ENCODE measurements at places on chromosomes 3 and 15.

GRCh38 chr15:23762026-23762425, 74.9 kb upstream of the NDN start:
- no peak for DNase-seq

GRCh38 chr3:195802795-195803194, 8.9 kb downstream of the MUC4 start:
- DNase-seq: no peak

GRCh38 chr3:114624571-114625181, 330.8 kb downstream of the TIGIT start:
- DNase-seq: no peak

GRCh38 chr15:56040081-56041035, 46.9 kb upstream of the NEDD4 start:
- no peak for DNase-seq

GRCh38 chr3:46700772-46701171, 420 bp upstream of the TMIE start:
- DNase-seq: no peak

GRCh38 chr15:89409184-89410038, 74.8 kb upstream of the POLG start:
- DNase-seq: no peak

GRCh38 chr3:57068437-57069089, 8.1 kb downstream of the SPATA12 start:
- DNase-seq: no peak

DNA sequence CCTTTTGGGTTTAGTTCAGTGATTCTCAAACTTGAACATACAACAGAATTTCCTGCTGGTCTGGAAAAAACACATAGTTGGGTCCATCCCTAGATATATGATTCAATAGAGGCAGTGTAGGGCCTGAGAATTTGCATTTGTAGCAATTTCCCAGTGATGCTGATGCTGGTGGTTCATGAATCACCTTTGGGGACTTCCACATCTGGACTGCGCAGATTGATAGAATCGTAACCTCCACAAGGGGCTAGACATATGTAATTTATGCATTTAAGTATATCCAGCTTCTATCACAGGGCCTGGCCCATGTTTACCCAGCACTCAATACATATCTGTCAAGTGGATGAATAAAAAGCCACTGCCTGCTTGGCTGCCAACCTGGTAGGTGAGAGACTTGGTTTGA, 33.8 kb upstream of the SUCLG2 start:
- no peak for DNase-seq

- DNase-seq: no peak
Observed at GRCh38 chr3:44984335-44984734, 8.3 kb downstream of the EXOSC7 start.

GRCh38 chr15:66960519-66960918, 104.9 kb upstream of the SMAD3 start:
- DNase-seq: no peak

DNA sequence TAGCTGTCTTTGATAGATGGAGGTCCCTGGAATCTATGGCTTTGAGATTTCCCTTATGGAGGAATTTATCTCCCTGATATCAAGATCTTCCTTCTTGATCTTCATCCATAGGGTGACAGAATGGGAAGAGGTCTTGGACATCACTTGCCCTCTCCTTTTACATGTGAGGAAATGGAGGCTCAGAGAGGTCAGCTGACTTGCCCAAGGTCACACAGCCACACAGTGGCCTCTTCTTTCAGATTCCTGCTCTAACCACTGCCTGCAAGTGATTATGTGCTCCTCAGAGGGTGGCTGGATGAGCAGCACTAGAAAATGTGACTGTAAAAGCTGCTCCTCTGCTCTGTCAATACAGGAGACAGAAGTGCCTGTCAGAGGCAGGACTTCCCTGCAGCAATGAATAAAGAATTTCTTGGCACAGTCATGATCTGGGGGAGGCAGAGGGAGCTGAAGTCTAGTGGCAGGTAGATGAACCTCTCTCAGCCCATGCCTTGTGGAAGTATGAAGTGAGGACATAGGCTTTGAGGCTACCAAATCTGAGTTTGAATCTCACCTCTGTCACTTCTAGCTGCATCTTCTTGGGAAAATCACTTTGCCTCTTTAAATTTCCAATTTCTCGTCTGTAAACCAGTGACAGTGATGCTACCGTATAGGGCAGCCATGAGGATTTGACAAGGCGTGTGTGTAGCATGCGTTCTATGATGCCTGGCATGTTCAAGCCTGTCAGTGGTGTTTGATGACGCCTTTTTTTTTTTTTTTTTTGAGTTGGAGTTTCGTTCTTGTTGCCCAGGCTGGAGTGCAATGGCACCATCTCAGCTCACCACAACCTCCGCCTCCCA, 12.0 kb downstream of the SSUH2 start:
- DNase-seq: no peak

- DNase-seq: no peak
Observed at GRCh38 chr3:193297421-193297820, 56.4 kb downstream of the PLAAT1 start.

GRCh38 chr3:113623324-113623723, 73.1 kb downstream of the USF3 start:
- DNase-seq: no peak

DNA sequence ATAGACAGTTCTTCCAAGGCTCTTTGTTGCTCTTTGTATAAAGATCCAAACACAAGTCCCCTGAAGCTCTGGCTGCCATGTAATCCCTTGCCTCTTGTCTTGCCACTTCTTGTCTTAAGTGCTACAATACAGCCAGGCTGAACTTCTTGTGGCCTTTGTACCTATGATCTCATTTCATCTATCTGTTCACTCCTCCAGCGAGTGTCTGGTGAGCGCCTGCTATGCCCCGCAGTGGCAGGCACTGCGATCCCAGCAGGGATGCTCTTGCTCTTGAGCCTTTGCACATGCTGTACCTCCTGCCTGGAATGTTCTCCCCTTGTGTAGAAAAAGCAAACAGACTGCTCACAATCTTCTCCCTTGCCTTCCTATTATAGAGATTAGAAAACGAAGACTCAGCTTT, 81.9 kb upstream of the ADPGK start:
- DNase-seq: no peak

DNA sequence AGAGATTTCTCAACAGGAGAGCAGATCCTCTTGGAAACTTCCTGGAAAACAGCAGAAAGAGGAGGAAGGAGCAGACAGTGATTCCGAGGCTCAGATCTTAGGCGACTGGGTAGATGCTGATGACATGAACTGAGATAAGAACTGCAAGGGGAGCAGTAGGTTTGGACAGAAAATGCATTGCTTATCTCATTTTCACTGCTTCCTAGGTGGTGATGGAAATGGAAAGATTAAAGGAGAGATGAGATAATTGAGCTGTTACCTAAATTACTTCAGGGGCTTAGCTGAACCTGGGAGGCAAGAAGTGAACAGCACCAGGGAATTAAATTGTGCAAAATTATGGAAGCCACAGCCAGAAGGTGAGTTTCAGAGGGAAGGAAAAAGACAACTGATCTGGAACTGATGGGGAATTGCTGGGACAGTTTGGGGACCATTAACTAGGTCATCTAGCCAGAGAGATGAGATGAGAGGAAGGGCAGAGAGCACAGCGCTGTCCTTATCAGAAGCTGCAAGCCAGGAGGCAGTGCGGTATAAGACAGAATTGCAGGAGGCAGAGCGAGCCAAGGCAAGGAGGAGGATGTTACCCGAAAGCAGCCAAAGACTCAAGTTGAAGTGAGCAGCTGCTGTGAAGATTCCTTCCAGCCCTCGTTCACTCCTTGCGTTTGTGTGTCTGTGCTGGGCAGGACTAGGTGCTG, 140.4 kb downstream of the SRGAP3 start:
- no peak for DNase-seq

- no peak for DNase-seq
Observed at GRCh38 chr15:80060356-80061006, 1.0 kb downstream of the ZFAND6 start.

DNA sequence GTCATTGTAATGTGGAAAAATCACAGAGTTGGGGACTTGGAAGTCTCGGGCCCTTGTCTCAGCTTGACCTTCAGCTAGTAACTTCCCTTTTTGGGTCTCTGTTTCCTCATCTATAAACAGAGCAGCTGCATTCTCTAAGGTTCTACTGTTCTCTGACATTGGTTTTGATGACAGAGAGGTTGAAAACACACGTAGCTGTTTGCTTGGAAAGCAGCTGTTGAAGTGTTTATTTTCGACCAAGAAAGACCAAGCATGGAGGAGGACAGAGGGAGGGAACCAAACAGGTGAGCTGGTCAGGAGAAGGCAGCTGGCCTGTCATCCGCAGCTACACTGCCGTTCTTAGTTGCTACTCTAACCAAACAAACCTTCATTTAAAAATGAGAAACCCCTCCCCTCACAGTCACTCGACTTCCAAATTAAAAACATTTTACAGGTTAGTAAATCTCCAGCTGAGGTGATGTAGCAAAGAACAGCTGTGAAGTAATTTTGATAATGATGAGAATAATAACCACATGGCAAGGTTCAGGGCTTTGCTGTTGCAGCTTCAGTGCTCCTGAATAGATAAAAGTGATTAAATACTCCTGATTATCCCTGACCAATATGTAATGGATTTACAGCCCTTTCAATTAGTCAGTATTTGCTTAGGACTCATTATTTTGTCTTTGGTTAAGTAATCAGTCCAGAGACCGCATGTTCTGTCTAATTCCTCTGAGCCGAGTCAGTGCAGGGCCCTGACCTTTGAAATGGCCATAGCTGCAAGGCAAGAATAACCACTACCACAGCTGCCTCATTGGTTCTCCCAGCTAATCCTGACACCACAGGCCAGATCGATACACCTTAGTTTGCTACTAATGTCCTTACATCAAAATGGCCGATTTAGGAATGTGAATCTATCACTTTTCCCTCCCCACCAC, 65.3 kb downstream of the MEIS2 start:
- no peak for DNase-seq

DNA sequence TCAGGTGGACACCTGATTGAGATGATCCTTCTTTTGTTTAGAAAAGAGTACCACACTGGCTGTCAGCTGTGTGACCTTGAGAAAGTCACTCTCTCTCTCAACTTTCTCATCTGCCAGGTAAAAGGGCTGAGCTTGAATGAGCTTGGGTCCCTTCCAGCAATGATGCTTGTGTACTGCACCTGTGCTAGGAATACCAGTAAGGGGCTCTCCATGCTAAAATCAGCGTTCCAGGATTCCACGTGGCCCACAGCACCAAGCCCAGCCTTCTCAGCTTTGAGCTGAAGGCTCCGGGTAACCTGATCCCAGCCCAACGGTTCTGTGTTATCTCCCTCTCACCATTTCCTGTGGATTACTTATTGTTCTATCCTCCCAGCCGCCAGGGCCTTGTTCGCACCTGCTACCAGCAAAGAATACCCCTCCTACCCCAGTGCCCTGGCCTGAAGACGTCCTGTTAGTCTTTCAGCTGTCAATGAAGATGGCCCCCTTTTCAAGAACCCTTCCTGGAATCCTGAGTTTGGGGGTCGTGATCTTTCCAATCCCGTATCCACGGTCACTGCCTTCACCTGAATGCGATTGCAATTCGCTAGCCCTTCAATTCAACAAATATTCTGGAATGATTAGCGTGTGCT, 54.2 kb upstream of the CGNL1 start:
- DNase-seq: no peak

- no peak for DNase-seq
Observed at GRCh38 chr3:30075514-30075913, 530.9 kb upstream of the TGFBR2 start.
